ENCODE measurements at places on chromosomes 2 and 18.

- no peak for DNase-seq
Observed at GRCh38 chr2:120869036-120869729, 133.5 kb downstream of the GLI2 start.

DNA sequence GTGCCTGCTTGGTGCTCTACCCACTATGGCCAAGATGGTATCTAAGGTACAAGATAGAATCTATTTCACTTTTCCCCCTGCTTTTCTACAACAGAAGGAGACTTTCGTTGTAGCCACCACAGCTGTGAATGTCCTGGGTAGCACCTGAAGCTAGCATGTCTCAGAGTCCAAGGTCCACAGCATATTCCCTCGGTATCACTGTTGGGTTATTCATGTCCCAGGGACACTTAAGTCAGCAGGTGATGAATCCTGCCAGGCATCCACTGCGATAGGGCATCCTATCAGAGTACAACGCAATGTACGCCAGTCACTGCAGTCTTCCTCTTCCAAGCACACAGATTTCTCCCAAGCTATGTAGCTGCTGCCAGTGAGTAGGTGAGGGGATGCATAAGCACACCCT, 129.1 kb upstream of the LINC00305 start:
- no peak for DNase-seq

DNA sequence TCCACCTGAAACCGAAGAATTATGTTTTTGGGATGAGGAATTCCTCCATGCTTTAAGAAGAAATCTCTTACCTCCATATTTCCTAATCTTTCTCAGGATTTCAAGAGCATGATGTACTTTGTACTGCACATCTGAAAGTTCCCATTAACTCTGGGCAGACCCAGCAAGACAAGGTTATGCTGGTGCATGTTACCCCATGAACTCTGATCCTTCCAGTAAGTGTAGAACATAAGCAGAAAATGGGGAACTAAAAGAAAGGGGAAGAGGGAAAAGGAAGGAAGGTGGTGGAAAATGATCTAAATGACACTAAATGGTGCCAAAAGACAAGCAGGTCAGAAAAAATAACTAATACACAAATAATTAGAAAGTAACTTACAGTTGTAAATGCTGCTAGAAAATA, 50.7 kb downstream of the STRN start:
- DNase-seq = no peak

- no peak for DNase-seq
Observed at GRCh38 chr2:241088376-241088775, 13.7 kb downstream of the MTERF4 start.

DNA sequence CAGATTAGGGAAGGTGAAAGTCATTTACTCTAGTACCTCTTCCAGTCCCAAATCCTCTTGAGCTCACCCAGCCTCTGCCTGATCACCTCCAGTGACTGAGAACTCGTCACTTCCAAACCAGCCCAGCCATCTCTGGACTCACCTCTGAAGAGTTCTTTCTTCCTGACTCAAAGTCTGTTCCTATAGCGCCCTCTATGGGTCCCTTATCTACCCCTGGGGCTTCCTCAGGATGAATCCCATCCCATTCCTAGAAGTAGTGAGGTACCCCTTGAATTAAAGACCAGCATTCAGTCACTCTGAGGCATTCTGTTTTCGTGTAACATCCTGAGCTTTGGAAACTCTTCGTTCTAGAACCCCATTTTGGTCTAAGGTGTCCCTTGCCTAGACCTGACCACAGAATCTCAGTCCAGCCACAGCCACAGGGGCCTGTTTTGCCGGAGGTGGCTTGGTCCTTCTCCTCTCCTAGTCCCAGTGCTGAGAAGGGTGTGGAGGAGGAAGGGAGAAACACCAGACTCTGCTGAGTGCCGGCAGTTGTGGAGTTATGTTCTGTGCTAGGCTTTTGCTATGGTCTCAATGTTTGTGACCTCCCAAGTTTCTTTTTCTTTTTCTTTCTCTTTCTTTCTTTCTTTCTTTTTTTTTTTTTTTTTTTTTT, 32.7 kb downstream of the SIX3 start:
- DNase-seq = no peak

DNA sequence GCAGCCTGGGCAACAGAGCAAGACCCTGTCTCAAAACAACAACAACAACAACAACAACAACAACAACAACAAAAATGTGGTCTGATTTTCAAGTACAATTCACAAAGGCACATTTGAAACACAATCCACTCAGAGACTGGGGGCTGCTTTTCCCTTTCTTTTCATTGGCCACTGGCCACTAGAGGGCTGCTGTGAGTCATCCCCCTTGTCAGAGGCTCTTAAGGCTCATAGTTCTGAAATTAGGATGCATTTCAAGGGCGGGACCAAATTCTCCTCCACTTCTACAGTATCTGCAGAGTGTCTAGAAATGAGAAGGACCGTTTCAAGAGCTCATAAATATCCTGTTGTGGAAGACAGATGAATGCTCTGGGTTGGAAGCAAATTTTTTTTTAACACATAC, 285.4 kb downstream of the NRXN1 start:
- DNase-seq = no peak

DNA sequence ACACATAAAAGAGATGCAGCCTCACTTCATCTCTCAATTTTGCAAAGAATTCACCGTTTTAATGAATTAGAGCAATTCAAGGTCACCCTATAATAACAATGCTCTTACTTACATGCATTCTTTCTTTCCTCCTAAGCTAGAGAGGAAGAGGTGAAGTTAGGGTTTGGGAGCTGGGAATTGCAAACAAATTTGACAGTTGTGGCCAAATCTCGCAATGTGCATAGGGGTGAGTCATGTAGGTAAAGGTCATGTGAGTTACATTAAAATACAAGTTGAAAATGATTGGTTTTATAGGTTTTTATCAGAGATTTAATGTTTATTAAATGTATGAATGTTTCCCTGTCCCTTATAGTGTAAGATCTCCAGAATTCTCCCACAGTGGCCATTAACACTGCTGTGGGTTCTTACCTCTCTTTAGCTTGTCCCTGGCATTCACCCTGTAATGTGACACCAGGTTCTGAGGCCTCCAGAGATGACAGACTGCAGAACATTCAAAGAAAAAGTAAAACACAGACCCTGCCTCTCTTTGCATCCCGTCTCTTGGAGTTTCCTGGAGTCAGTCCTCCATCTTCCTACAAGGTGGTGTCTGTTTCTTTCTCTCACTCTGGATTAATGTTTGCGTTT, 53.7 kb upstream of the LGALSL start:
- no peak for DNase-seq

DNA sequence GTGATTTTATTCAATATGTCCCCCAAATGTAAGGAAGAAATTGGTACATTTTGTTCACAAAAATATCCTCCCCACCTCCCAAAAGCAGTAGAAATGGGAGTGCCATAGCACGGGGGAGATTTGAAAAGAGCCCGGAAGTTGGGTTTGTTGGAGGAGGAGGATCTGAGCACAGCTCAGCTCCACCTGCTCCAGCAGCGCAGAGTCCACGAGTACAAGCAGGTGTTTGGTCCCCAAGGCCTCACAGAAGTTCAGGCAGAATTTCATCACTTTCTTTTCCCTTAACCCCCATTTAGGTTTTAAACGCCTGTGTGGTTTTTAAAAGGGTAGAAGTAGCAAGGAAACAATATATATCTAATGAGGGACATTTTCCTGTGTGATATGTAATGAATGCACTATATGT, 56.0 kb downstream of the TRAPPC12 start:
- DNase-seq = no peak

- no peak for DNase-seq
Observed at GRCh38 chr2:27489118-27489497, 435 bp downstream of the IFT172 start.

GRCh38 chr2:39549718-39550464, 112.8 kb upstream of the MAP4K3 start:
- DNase-seq = no peak

DNA sequence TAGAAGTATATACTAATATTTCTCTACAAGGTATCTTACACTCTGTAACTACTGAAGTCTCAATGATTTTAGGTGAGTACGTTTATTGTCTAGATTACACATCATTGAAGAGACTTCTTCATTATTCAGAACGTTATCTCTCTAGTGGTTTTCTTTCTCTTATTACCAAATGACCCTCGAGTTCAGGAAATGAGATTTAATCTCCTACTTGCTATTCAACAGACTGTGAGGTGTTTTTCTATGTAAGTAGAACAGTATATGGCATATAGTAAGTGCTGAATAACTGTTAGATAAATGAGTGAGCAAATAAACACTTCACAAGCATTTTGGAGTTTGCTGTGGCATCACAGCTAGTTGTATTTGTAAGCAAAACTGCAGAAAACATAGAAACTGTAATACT, 947.2 kb upstream of the SLC39A10 start:
- no peak for DNase-seq

DNA sequence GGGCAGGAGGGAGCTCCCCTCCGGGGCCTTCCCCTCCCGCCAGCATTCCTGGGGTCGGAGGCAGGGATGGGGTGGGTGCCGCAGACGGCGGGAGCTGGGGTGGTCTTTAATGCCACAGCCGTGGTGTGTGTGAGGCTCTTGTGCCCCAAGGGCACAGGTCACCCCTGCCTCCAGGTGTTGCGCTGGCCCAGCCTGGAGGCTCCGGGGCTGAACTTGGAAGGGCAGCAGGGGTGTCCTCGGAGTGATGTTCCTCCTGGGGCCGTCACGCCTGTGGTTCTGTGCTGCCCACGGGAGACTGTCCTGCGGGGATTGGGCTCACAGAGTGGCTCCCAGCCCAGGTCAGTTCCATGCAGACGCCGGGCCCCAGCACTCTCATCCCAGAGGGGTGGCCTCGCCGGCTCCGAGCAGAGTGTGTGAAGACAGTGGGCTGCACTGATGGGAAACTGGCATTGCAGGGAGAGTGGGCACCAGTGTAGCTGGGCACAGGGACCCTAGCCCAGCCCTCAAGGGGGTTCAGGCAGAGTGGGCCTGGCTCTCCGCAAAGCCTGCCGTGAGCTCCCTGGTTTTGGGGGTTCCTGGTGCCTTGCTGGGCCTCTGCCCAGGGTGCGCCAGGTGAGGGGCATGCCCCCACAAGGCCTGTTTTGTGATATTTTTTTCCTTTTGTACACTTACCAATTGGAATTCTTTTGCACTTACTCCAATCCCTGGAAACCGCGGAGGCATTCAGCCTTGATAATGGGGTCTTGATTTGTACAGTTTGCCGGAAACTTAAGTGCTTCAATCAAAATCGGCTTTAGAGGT, 56.7 kb downstream of the NFATC1 start:
- no peak for DNase-seq

DNA sequence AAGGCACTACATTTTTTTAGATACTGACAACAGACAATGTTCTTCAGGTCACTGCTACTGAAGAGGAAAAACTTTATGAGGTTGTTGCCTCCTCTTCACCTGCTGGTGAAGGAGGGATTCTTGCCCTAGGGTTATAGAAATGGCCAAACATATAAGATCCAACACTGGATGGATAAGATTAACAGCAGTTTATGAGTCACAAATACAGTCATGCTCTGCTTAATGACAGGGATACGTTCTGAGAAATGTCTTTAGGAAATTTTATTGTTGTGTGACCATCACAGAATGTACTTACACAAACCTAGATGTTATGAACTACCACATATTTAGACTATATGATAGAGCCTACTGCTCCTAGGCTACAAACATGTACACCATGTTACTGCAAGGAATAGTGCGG, 57.4 kb upstream of the AMMECR1L start:
- DNase-seq = no peak

DNA sequence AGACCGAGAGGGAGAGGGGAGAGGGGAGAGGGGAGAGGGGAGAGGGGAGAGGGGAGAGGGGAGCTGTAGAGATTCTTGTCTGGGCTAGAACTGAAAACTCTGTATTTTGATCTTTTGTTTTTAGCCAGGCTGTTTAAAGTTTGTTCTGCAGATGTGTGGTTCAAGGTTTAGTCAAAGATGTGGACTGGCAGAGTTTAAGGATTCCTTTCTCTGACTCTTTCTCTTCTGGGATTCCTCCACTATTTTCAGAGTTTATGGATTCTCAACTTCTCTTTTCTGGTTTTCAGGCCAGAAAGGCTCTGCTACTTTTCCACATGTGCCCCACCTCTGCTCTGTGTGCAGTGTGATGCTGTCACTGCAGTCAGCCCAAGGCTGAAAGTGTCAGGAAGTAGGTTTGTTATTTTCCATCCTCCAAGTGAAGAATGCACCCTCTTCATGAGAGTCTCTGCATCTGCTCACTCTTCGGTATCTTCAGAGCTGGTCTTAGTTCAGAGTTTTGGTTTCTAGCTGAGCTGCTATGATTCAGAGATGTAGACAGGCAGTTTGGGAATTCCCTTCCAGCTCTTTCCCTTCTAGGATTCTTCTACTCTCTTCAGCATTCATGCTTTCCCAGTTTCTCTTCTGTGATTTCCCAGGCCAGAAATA, 130.9 kb upstream of the SMAD7 start:
- DNase-seq = no peak

DNA sequence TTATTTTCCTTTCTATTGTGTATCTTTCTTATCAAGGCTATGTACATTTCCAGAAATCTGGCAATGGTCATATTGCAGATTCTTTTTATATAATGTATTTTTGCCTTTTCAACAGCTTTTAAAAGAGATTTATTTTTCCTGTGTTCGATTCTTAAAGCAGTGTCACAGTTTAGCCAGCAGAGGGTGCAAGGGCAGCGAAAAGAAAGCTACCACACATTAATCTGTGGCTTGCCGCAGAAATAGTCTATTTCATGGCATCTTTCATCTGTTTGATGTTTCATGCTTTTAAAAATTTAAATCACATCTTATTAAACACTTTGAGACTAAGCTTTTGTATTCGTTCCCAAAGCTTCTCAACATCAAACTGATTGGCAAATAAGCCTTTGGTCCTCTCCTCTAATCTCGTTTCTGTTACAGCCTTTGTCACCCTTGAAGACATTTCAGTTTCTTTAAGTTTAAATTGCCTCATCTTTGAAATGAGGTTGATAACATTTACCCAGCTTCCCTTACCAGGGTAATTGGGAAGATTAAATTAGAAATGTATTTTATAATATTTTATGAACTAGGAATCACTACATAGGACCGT, 73.3 kb downstream of the PIK3C3 start:
- DNase-seq = no peak

DNA sequence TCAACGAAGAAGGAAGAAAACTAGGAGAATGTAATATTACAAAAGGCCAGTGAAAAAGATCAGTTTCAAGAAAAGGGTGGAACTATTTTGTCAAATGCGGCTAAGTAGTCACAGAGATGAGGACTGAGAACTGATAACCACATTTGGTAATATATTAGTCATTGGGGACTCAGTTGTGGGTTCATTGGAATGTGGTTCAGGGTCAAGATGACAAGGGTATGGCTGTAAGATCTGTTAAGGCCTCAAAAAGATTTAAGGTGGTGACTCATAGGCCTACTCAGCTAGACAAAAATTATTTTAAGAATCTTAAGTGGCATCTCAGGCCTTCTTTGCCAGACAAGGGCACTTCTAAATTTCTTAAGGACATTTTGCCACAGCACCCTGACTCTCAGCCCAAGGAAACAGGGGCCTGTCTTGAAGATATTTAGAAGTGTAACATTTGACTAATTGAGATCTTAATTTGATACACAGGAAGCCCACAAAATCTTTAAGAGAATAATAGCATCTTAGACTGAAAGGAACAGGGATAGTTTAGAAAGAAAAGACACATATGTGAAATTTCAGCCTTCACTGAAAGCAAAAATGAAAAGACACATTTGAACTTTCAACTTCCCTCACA, 81.3 kb downstream of the STRADB start:
- no peak for DNase-seq

Data from stimulated activated CD4-positive, alpha-beta T cell treated with anti-CD3 and anti-CD28 coated beads, TNF-alpha, amount 100 ng/mL, for 1 hour (primary cell).